ENCODE measurements at places on chromosomes 5 and 9.

GRCh38 chr9:25177858-25178257, 500.4 kb downstream of the TUSC1 start:
- no peak for DNase-seq

DNA sequence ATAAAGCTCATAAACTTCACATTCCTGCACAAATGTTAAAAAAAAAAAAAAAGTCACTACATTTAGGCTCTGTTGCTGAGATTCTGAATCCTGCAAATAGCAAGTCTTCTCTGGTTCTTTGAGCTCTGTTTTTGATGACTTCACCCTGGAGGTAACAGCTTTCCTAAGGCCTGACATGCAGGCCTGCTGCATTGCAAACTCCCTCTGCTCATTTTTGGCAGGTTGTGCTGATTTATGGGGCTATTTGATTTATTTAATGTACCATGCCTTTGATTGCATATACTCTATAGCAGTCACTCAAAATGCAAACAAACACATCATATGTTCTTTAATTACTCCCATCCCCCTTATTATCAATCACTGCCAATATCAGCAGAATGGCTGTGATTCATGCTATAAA, 416.1 kb upstream of the IZUMO3 start:
- DNase-seq = no peak

DNA sequence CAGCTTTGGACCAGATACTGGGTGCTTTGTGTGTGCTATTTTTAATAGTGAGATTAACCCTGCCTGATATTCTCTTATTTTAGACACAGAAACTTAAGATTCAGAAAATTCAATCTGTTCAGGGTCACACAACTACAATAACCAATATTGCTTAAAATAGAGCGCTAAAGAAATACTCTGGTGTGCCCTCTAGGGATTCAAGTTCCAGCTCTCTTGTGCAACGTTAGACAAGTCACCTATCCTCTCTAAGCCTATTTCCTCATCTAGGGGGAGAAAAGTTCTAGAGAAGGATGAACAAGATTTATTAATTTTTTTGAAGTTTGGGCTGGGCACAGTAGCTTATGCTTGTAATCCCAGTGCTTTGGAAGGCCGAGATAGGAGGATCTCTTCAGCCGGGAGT, 2.1 kb upstream of the SCAI start:
- no peak for DNase-seq

DNA sequence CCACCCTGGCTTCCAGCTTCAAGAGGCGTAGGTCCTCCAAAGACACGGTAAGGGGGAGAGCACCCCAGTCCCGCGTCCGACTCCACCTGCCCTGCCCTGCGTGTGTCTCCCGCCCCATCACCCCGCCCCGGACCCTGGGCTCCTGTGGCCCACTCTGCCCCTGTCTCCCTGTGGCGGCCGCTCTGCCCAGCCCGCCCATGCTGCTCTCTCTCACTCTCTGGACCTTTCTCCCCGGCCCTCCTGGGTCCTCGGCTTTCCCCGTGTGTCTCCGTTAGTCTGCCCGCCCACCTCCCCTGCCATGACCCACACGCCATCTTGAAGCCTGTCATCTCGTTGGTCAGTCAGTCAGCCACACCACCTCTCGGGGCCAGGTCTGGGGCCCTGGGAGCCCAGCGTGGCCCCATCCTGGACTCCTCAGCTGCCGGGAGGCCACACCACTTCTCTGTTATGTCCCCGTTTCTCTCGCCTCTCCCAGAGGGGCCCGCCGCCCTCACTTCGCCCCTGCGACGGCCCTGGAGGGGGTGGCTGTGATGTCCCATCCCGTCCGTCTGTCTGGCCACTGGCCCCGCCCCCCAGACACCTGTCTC, 4.5 kb downstream of the LRRC26 start:
- DNase-seq = no peak

DNA sequence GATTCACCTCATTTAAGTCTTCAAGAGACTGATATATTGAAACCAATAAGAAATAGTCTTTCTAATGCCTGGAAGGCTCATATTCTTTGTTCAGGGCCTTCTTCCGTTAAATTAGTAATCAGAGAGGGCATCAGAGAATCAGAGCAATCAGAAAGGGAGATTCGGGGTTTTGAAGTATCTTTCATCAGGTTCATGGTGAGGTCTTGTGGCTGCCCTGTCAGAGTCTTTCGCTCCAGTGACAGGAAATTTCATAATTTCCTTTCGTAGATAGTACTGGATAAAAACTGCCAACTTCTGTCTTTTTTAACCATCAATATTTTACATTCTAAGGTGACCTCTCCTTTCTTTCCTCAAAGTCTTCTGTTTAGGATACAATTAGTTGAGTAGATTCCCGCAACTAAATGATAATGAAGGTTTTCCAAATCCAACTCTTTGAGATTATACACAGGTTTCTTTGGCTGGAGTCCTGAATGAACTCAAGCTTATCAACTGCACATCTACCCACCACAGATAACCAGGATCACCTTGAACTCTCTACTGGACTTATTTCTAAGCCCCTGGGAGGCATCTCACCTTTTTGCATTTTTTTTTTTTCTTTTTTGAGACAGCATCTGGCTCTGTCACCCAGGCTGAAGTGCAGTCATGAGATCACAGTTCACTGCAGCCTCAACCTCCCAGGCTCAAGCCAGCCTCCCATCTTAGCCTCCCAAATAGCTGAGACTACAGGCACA, 5.5 kb downstream of the IL31RA start:
- DNase-seq = no peak
